ENCODE measurements at places on chromosomes 6 and 20. TPM values are rescaled to one million over a fixed set of nuclear protein-coding genes. Genes with fewer than 3 reads are reported as not detected.

DNA sequence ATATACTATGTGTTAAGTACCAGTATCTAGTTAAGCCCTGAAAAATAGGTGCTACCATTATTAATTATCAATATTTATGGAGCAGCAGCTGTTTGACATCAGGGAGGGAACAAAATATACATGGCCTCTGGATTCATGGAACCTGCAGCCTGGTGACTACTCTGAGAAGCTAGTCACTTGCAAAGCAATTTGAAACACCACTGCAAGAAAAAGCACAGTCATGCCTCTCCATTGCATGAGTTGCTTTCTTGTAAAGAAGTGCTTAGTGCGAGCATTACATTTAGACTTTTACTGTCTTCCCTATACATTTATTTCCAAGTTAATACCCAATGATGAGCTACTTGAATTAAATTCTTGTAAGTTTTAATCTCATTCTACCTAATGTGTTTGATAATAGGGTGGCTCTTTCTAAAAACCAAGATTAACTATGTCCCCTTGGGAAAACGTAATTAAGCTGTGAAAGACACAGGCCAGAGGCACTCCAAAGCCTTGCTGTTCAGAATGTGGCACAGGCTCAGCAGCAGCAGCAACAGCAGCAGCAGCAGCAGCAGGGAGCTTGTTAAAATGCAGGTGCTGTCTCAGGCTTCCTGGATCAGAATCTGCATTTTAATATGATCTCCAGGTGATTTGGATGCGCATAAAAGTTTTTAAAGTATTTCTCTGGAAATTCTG is 83.6 kb downstream of the PFDN4 start:
- DNase-seq, result no peak

GRCh38 chr6:111520524-111520923 is 37.5 kb upstream of the REV3L start:
- DNase-seq, result no peak

DNA sequence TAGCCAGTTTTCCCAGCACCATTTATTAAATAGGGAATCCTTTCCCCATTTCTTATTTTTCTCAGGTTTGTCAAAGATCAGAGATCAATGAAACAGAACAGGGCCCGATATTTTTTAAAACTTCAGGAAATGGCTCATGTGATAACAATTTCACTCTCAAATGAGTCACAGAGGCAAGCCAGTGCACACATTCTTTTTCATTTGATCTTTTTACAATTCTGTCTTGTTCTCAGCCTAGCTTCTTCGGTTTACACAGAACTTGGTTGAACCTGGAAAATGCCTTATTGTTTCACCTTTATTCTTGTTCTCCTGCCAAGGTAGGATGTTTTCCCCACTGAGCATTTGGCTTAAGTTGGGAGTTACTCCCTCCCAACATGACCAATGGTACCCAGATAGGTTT is 258.9 kb downstream of the COL12A1 start:
- no peak for DNase-seq

GRCh38 chr6:168649209-168649608 is 208.2 kb downstream of the SMOC2 start:
- no peak for DNase-seq

DNA sequence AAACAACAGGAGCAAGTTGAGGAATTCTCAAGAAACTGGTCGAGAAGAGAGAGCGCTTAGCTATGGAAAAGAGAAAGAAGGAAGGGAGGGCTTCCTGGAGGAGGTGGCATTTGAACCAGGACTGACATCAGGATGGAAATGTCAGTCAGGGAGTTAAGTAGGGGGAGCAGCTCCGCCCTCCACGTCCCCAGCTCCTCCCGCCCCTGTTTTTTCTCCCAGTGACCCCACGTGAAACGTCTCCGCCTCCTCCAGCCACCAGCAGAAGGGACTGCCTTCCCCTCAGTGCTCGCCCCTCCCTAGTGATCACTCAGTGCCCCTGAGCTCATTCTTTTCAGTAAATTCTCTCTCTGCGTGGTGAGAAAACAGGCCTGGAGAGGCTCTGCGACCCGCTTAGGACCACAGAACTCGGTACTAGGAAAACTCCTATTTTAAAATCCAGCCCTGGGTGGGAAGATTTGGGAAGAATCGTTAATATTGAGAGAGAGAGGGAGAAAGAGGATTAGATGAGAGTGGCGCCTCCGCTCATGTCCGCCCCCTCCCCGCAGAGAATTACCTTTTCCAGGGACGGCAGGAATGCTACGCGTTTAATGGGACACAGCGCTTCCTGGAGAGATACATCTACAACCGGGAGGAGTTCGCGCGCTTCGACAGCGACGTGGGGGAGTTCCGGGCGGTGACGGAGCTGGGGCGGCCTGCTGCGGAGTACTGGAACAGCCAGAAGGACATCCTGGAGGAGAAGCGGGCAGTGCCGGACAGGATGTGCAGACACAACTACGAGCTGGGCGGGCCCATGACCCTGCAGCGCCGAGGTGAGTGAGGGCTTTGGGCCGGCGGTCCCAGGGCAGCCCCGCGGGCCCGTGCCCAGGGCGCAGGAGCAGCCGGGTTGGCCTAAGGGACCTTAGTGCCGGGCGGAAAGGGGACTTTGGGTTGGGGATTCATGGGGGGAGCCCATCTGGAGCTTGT is 4.6 kb downstream of the HLA-DPB1 start:
- DNase-seq, result no peak

DNA sequence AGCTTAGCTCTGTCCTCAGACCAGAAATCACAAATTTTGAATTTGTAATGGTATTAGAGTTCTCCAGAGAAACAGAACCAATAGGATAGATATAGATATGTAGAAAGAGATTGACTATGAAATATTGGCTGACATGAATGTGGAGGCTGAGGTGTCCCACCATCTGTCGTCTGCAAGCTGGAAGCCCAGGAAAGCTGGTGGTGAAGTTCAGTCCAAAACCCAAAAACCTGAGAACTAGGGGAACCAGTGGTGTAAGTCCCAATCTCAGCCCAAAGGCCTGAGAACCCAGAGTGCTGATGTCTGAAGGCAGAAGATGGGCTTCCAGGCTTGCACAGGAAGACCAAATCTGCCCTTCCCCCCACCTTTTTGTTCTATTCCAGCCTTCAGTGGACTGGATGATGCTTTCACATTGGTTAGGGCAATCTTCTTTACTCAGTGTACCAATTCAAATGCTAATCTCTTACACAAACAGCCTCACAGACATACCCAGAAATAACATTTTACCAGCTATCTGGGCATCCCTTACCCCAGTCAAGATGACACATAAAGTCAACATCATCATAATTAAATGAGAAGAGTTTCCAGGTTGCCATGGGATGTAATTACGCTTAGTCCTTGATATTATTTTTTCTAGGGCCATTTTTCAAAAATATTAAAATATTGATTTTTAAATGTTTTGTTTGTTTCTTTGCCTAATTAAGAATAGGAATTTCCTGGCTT is 570.8 kb downstream of the UTRN start:
- DNase-seq, result no peak

DNA sequence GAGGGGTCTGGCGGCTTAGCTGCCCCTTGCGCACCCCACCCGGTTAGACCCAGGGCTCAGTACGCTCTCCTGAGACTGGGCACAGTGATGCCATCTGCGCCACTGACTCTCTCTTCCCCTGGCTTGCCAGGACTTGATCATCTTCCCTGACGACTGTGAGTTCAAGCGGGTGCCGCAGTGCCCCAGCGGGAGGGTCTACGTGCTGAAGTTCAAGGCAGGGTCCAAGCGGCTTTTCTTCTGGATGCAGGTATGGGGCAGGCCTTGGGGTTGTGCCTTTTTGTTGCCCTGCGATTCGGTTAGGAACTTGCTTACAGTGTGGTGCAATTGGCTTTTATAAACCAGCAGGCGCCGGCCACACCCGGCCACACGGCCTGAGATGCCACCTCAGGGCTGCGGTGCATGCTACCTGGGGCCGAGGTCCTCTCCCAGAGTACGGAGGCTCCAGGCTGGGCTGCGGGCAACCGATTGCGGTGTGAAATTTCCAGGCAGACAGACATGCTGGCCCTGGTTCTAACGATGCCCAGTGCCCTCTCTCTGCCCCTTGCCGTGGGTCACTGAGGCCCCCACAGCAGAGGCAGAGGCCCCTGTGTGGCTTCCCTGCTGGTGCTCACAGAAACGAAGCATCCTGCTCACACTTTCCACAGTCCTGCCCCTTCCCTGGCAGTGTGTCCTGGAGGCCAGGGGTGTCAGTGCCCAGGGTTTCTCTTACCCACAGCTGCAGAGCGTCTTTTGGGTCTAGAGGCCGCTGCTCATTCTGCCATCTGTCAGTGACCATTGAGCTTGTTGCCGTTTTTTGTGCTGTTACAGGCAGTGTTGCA is 1.7 kb downstream of the ADRM1 start:
- no peak for DNase-seq

SLC22A3 gene
- 0.54 TPM for total RNA-seq

KHDC1 gene
- total RNA-seq, result 1.1 TPM

SKIC2 gene
- 33.2 TPM for total RNA-seq

TCP11 gene
- total RNA-seq, result not detected

DCBLD1 gene
- total RNA-seq, result 3.8 TPM

MEI4 gene
- total RNA-seq, result not detected

All from cardiac septum (tissue), 1 donor.